ENCODE measurements at places on chromosomes 16 and 17.

DNA sequence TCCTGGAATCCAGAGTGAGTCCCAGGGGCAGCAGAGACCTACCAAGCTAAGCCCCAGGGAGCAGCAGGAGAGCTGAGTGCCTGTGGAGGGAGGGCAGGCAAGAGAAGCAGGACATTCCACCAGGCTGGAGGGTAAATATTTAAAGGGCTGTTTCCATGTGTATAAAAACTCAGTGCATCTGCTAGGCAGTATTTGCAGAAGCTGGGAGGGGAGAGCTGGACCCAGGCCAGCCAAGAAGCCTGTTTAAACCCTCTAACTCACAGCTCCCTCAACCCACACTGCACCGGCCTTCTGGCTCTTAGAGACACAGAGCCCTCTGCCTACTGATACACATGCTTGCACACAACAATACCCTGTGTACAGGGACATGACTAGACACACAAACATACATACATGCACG is 22.5 kb upstream of the TMEM132E start:
- no peak for DNase-seq

GRCh38 chr17:50053654-50053960 is 2.3 kb upstream of the ITGA3 start:
- no peak for DNase-seq

DNA sequence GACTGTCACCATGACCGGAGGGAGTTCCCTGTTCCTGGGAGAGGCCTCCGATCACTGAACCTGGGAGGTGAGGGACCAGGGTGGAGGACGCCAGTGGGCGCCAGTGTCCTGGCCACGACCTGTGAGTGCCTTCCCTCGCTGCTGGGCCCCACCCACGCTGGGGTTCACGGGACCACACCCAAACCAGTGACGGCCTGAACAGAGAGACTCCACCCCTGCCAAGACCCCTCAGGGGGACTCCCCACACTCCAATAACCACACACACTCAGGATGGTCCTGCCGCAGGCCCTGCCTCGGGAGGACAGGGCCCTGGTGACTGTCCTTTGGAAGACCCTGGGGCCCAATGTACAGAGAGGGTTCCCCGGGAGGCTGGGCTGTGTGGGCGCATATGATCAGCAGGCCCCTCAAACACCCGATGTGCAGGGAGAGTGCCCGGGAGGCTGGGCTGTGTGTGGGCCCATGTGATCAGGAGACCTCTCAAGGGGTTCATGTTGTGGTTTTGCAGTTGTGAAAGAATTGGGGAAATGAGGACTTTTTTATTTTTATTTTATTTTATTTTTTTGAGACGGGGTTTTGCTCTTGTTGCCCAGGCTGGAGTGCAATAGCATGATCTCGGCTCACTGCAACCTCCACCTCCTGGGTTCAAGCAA is 26.6 kb downstream of the TPSD1 start:
- DNase-seq = no peak

GRCh38 chr17:58200024-58200633 is 7.6 kb downstream of the EPX start:
- DNase-seq = peak; percentile 23

DNA sequence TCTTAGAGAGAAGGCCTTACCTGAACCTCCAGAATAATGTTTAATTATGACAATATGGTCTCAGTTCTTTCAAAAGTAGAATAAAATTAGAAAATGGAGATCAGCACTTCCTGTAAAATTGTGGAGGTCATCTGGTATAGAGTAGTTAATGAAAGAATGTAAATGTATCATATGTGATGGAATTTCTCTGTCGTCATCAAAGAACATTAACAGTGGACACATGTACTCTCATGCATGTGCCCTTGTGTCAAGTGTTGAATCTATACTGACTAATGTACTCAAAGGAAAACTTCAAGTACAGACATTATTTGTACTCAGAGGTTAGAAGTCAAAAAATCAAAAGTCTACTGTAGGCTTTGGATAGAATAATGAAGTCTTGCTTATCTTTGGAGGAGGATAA is 129.2 kb upstream of the MYOCD start:
- DNase-seq = no peak

DNA sequence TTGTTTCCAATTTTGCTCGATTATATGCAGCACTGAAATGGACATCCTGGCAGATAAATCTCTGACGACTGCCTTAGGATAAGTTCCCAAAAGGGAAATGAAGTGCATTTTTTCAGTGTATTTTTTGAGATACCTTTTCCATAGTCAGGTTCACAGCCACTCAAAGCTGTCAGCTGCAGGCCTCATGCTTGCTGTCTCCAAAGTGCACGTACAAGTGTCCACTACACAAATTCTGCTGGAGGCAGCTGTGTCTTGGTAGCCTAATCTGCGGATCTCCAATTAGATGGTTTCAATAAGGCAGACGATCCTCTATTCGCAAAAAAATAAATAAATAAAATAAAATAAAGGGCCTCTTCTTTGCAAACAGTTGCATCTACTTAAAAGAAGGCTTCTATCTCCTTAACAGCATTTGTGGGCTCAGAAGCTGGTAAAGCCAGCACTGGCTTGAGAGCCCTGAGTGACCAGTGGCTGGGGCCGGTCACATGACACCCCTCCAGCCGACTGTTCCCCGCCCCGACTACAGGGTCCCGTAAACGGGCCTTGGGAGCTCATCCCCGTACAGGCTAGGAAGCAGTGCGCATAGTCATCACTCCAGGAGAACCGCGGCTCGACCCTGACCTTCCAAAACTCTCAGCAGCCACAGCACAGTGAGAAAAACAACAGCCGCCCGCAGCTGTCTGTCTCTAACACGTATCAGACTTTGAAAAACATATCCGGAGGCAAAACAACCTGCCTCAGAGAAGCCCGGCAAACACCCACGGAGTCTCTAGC is 18.8 kb downstream of the RPH3AL start:
- DNase-seq = no peak

- DNase-seq = no peak
These were observed 575.7 kb upstream of the CDH5 start for GRCh38 chr16:65790768-65791167.

DNA sequence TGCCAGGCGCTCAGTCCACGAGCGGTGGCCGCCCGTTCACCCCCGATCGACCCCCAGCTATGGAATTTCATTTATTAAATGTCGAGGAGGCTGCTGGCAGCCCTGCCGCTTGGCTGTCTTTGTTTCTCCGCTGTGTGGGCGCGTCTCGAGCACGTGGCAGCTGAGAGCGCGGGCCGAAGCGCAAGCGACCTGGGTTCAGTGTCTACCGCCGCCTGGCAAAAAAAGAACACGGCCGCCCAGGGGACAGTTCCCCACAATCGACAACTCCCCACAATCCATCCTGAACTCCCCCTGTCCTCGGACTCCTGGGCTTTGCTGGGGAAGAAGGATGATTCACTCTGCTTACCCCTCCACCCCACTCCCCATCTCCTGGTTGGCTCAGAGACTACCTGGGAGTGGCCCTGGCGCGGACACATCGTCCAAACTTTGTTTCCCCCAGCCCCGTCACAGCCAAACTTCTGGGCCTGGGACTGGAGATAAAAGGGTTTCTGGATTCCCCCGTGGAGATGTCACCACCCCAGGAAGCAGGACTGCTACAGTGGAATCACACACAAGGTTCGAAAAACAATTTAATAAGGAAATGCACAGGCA is 1.7 kb upstream of the ANKRD13B start:
- DNase-seq = peak; percentile 70

GRCh38 chr17:76014100-76014924 is 12.8 kb downstream of the EVPL start:
- peak; percentile 77 for DNase-seq

- DNase-seq = no peak
These were observed 955 bp downstream of the ACLY start for GRCh38 chr17:41917679-41918313.

- DNase-seq = peak; percentile 89
These were observed 552.5 kb upstream of the EEF2KMT start for GRCh38 chr16:5649762-5650743.

- DNase-seq = no peak
These were observed 298.2 kb downstream of the HAPSTR1 start for GRCh38 chr16:9389543-9390207.

DNA sequence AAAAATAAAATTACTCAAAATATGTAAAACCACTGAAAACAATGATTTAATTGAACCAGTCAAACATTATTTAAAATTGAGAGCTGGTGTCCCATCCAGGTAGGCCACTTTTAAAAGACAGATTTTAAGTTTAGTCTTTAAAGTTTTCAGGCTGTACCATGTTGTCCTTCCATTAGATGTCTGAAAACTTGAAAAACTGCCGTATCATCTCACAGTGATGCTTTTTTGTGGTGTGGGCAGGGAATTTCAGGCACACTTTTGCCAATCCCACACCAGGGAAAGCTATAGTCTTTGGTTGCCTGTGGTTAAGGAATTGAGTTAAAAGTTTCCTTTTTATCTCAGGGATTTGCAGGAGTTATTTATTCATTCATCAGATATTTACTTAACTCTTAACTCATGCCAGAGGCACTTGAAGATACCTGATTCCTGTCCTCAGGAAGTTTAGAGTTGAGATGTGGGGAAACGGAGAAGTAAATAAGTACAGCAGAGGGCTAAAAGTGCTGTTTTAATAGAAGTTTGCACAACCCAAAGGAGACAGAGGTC is 3.2 kb downstream of the SNTB2 start:
- DNase-seq = no peak

DNA sequence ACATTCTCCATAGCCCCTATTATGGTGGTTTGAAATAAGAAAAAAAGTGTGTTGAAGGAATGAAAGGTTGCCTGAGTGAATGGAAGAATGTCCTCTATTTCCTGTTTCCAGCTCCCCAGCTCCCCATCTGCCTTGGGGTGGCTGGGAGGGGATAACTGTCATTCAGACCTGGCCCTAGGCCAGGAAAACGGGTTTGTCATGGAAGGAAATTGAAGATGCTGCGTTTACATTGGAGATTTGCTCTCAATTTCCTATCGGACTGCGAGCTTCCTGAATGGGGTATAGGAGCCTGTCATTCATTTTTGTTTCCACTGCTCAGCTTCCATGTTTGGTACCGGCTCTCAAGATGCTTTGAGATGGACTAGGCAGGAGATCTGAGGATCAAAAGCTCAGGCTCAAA is 2.2 kb upstream of the FZD2 start:
- DNase-seq = peak; percentile 8

GRCh38 chr17:80270836-80271235 is 10.2 kb downstream of the RNF213 start:
- no peak for DNase-seq

DNA sequence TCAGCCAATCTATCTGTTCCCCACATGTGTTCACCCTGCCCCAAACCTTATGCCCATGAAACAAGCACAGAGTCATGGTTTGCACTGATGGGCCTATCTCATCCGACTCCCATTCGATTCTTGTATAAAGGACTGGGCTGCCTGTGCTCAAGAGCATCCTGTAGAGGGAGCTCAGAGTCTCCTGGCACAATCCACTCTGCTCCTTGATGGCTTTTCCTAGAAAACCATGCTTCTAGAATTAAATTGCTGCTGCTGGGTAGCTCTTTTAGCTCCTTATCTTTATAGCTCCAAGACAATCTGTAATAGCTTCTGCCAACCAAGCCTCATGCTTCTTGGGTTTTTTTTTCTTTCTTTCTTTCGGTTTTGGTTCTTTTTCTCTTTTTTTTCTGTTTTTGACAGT is 9.7 kb downstream of the ZNF19 start:
- no peak for DNase-seq

- peak; percentile 68 for DNase-seq
These were observed 9.8 kb downstream of the SLC16A3 start for GRCh38 chr17:82238472-82239201.

GRCh38 chr16:11437069-11437468 is 91.8 kb downstream of the RMI2 start:
- DNase-seq = no peak

GRCh38 chr16:55701442-55702319 is 45.9 kb downstream of the SLC6A2 start:
- DNase-seq = peak; percentile 30

DNA sequence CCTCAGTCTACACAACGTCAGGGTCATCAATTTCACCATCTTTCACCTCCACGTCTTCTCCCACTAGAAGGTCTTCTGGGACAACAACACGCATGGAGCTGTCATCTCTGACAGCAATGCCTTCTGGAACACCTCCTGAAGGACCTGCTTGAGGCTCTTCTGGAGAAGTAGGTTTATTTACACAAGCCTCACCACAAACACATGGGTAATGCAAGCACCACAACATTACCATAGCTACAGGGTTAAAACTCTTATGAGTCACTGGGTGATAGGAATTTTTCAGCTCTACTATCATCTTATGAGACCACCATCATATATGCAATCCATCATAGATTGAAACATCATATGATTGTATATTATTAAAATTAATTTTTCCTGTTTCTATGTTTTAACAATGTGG is 215.4 kb downstream of the CHD9NB start:
- no peak for DNase-seq

GRCh38 chr17:48126532-48126850 is 18.9 kb downstream of the SNX11 start:
- no peak for DNase-seq

GRCh38 chr16:51763072-51763661 is 612.1 kb upstream of the SALL1 start:
- peak; percentile 13 for DNase-seq

DNA sequence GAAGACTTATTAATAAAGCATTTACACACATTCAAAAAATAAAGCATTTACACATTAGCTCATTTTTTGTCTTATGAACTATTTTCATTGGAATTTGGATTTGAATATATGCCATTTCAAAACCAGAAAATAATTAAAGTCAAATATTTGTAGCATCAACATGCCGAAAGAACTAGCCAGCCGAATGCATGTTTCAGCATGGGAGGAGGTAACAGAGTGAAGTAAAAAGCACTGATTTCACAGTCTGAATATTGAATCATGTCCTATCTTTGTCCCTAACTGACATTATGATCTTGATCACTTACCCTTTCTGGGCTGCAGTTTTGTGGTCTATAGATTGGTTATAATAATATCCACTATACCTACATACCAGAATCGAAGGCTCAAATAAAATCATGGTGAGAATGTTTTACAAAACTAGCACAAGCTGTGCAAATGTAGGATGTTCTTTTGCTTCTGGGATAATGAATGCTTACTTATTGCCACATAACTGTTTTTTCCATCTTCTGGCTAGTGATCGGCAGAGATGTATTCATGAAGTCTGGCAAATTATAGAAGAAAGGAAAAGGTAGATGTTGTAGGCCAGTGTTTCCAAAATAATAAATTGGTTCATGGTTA is 84.7 kb downstream of the TUBD1 start:
- DNase-seq = no peak

DNA sequence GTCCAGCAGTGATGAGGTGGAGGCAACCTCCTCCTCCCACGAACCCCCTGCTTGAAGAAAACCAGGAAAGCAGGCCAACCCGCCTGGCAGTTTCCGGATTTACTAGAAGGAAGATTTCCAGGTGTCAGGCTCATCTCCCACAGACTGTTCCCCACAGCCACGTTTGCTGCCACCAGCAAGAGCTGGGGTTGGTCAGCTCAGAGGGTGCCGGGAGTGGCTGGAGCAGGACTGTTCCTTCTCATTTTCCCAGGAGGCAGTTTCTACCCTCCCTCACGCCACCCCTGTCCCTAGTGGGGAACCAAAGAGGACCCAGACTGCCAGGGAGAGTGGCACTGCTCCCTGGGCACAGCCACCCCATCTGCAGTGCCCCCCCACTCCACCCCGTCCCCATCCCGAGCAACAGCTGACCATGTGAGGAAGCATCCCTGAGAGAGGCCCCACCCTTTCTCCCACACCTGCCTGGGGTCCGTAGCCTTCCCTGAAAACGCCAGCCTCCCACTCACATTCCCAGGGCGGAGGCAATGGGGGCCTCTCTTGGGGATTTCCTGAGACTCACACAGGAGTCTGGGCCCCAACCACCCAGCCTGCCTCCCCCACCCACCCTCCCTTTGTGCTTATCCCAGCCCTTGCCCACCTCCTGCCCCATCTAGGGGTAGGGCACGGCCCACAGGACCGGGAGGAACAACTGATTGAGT is 5.9 kb downstream of the KRT17 start:
- no peak for DNase-seq

Measured in DMS153 (cell line).